Natural killer cell (primary cell): ENCODE measurements at places on chromosomes 7 and 10. TPM values are rescaled to one million over a fixed set of nuclear protein-coding genes. Genes with fewer than 3 reads are reported as not detected.
A peak's percentile ranks its signal among the peaks of the same experiment; 100 is the strongest.

GRCh38 chr7:82126576-82126975, 317.0 kb downstream of the CACNA2D1 start:
- DNase-seq = no peak
- no peaks in the 10 kb centered on the region for H3K36me3 ChIP-seq

Gene SLC18A3
- total RNA-seq = not detected

DNA sequence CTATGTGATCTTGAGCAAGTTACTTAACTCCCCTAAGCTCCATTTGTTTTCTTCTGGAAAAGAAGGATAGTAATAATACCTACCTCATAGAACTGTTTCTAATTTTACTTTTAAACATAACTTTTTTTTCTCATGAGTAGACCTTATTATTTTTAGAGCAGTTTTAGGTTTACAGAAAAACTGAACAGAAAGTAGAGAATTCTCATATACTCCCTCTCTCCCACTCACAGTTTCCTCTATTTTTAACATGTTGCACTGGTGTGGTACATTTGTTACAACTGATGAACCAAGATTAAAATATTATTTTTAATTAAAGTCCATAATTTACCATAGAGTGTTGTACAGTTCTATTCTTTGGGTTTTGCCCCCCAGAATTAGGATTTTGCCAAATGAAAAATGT, 221.3 kb upstream of the CSTF2T start:
- H3K4me1 ChIP-seq = no peaks in the 10 kb centered on the region
- H3K27me3 ChIP-seq = no peaks in the 10 kb centered on the region
- H3K4me3 ChIP-seq = no peak overlapping the region
- H3K36me3 ChIP-seq = no peaks in the 10 kb centered on the region
- H3K27ac ChIP-seq = no peak overlapping the region
- no peak for DNase-seq

DNA sequence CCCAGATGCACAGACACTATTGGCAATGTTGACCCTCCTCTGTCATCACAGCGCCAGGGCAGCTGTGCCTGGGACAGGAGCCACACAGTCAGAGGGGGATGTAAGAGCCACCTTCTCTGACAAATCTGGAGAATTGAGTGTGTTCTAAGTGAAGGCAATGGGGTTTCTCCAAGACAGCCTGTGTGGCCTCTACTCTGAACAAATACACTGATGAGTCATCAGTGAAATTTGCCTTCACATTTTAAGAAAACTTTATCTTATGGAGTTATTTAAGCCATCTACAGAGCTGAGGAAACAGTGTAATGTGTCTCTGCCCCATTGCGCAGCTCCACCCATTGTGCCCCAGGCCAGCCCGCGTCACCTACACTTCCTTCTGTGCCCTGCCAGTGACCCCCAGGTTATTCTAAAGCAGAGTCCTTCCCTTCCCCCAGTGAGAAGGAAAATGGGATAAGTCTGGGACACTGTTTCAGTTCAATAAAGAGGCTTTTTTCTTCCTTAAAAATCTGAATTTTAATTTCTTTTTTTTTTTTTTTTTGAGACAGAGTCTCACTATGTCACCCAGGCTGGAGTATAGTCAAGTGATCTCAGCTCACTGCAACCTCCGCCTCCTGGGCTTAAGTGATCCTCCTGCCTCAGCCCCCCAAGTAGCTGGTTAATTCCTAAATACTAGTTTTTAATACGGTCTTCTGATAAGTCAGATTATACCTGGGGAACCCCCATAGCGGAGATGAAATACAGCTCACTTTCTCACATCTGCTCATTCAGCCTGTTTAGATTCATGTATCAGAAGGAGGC, 21.8 kb downstream of the AKR1E2 start:
- no peaks in the 10 kb centered on the region for H3K27me3 ChIP-seq
- peaks cover 4% of the 10 kb centered on the region for H3K4me1 ChIP-seq
- H3K4me3 ChIP-seq = no peak overlapping the region
- DNase-seq = no peak
- no peak overlapping the region for H3K27ac ChIP-seq
- H3K36me3 ChIP-seq = no peaks in the 10 kb centered on the region

GRCh38 chr10:128557149-128557710, 431.0 kb upstream of the MKI67 start:
- H3K27ac ChIP-seq = no peak overlapping the region
- no peaks in the 10 kb centered on the region for H3K27me3 ChIP-seq

DNA sequence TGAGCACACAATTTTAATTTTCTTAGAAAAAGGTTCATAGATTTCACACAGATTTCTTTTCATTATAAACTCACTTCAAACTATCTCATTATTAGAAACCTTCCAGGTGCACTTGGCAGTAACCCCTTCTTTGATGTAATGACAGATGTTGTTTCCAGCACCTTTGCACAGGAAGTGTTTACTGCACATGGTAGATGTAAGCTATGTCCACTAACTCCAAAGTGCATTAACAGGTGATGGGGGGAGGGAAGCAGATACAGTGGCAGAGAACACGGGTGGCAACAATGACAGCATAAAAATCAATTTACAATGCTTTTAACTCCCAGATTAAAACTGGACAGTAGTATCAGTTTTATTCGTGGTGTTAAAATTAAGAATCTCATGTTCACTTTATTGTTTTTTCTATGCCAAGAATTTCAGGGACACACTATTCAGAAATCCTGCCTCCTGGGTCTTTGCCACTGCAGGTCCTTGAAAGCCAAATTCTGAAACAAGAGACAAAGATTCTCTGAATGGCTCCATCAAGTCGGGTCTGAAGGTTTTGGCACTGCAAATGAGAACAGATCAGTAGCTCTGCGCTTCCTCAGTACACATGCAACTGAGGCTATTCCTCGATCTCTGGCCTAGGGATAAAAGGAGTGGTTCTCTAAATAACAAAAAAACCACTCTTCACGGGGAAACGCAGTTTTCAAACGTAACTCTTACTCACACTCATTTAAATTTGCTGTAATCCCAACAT, 187.7 kb downstream of the JAZF1 start:
- H3K27ac ChIP-seq = no peak overlapping the region
- no peaks in the 10 kb centered on the region for H3K36me3 ChIP-seq
- H3K4me1 ChIP-seq = peaks cover 13% of the 10 kb centered on the region
- no peak for DNase-seq
- H3K4me3 ChIP-seq = no peak overlapping the region
- no peaks in the 10 kb centered on the region for H3K27me3 ChIP-seq

- no peak overlapping the region for H3K4me3 ChIP-seq
- no peaks in the 10 kb centered on the region for H3K36me3 ChIP-seq
- no peaks in the 10 kb centered on the region for H3K27me3 ChIP-seq
- no peak overlapping the region for H3K27ac ChIP-seq
- no peak for DNase-seq
- peaks cover 19% of the 10 kb centered on the region for H3K4me1 ChIP-seq
These were observed 36.0 kb downstream of the MAT1A start for GRCh38 chr10:80253266-80253962.

GRCh38 chr10:6518791-6519429, 61.2 kb downstream of the PRKCQ start:
- H3K27ac ChIP-seq = no peak overlapping the region
- DNase-seq = peak; percentile 60
- H3K27me3 ChIP-seq = no peaks in the 10 kb centered on the region
- H3K4me3 ChIP-seq = no peak overlapping the region
- peaks cover 18% of the 10 kb centered on the region for H3K4me1 ChIP-seq

- peaks cover 70% of the 10 kb centered on the region for H3K27me3 ChIP-seq
- no peaks in the 10 kb centered on the region for H3K36me3 ChIP-seq
- H3K4me1 ChIP-seq = peaks cover 40% of the 10 kb centered on the region
- no peak overlapping the region for H3K27ac ChIP-seq
- peak; percentile 79 for DNase-seq
These were observed 6.3 kb downstream of the NAT16 start for GRCh38 chr7:101173752-101174244.

- H3K27me3 ChIP-seq = no peaks in the 10 kb centered on the region
- no peak for DNase-seq
- no peaks in the 10 kb centered on the region for H3K4me1 ChIP-seq
- H3K27ac ChIP-seq = no peak overlapping the region
- H3K36me3 ChIP-seq = peaks cover 6% of the 10 kb centered on the region
These were observed 35.5 kb upstream of the OIT3 start for GRCh38 chr10:72858067-72858466.

DNA sequence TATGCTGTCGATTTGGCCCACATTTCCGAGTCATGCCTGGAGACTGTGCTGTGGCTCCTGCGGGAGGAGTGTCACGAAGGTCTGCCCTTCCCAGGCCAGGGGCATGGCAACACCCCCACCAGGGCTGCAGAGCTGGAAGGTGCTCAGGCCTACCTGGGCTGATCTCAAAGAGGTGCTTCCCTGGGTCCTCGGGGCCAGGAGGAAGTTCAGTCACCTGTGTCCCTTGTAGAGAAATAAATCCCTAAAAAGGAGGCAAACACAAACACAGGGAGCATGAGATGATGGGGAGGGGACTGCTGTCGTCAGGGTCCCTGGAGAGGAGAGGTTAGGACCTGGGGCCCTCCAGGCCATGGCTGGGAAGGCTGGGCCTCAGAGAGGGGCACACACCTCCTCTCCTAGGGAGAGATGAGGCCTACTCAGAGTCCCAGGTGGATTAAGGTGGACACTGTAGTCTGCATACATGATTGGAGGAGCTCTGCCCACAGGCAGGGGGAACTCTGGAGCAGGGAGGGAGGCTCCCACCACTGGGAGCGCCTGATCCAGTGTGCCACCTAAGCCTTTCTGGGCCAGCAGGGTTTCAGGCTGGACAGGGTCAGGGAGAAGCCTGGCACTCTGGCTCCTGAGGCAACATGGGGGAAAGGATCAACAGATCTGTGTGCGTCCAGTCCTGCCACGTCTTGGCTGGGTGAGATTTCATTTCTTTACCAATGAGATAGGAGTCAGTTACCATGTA, 49.4 kb downstream of the ARHGAP22 start:
- peaks cover 6% of the 10 kb centered on the region for H3K4me1 ChIP-seq
- H3K36me3 ChIP-seq = no peaks in the 10 kb centered on the region
- no peaks in the 10 kb centered on the region for H3K27me3 ChIP-seq
- H3K27ac ChIP-seq = no peak overlapping the region

Gene PNLIP
- total RNA-seq = not detected

DNA sequence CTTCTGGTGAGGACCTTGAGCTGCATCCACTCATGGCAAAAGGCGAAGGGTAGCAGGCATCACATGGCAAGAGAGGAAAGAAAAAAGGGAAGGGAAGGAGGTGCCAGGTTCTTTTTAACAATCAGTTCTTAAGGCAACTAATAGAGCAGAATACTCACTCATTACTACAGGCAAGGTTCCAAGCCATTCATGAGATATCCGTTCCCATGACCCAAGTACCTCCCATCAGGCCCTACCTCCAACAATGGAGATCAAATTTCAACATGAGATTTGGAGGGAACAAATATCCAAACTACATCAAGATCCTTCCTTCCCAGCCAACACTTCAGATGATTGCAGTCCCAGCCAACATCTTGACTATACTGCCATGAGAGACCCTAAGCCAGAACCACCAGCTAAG, 38.9 kb upstream of the YAE1 start:
- no peaks in the 10 kb centered on the region for H3K36me3 ChIP-seq
- H3K27ac ChIP-seq = no peak overlapping the region
- no peak overlapping the region for H3K4me3 ChIP-seq
- no peaks in the 10 kb centered on the region for H3K4me1 ChIP-seq
